IPS-NIHi11 (cell line): ENCODE measurements at places on chromosomes 5 and 9.
A peak's percentile ranks its signal among the peaks of the same experiment; 100 is the strongest.

DNA sequence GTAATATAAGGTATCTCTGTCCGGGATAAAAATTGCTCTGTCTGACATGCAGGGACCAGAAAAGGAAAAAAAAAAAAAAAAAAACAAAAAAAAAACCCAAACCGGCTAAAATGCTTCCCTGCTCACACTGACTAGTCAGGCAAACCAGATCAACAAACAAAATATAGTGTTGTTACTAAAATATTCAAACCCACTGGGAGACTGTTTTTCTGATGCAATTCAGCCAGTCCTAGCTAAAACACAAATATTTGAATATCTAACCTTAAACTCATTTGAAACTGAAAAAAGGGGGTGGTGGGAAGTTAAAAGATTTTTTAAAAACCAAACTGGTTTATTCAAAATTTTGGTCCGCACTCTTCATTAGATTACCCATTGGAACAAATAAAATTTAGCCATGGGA lies 61.0 kb downstream of the APBA1 start:
- DNase-seq, result no peak

- DNase-seq, result no peak
Observed at GRCh38 chr5:80215523-80215922, 40.3 kb downstream of the SERINC5 start.

DNA sequence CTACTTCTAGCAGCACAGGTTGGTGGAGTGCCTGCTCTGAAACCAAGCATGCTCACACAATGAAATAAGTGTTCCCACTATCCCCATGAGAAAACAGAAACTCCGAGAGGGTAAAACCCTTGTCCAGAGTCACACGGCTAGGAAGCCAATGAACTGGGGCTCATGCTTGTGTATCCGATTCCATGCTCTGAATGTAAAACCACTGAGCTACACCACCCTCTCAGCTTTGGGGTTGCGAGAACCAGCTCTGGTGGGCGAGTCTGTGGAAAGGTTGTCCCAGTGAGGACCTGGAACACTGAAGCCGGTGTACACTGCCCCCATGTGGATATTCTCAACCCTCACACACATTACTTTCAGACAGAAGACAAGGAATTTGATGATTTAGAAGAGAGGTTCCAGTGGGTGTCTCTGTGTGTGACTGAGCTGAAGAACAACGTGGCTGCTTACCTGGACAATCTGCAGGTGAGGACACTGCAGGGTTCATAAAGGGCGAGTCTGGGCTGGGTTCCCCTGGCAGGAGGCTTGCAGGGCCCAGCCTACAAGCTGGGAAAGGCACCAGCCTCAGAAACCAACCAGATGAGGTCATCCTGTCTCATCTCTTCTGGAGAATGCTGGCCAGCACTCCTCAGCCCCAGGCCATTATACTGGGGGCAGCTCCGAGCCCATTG lies 37.4 kb downstream of the ARHGEF37 start:
- peak; percentile 74 for DNase-seq

DNA sequence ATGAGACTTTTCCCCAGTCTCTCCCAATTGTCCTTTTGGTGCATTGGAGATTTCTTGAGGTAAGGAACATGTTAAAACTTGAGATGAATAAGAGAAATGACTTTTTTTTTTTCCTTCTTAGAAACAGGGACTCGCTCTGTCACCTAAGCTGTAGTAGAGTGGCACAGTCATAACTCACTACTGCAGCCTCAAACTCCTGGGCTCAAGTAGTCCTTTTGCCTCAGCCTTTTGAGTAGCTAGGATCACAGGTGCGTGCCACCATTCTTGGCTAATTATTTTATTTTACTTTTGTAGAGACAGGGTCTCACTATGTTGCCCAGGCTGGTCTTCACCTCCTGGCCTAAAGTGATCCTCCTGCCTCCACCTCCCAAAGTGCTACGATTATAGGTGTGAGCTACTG lies 25.9 kb downstream of the CDC42SE2 start:
- DNase-seq, result no peak

DNA sequence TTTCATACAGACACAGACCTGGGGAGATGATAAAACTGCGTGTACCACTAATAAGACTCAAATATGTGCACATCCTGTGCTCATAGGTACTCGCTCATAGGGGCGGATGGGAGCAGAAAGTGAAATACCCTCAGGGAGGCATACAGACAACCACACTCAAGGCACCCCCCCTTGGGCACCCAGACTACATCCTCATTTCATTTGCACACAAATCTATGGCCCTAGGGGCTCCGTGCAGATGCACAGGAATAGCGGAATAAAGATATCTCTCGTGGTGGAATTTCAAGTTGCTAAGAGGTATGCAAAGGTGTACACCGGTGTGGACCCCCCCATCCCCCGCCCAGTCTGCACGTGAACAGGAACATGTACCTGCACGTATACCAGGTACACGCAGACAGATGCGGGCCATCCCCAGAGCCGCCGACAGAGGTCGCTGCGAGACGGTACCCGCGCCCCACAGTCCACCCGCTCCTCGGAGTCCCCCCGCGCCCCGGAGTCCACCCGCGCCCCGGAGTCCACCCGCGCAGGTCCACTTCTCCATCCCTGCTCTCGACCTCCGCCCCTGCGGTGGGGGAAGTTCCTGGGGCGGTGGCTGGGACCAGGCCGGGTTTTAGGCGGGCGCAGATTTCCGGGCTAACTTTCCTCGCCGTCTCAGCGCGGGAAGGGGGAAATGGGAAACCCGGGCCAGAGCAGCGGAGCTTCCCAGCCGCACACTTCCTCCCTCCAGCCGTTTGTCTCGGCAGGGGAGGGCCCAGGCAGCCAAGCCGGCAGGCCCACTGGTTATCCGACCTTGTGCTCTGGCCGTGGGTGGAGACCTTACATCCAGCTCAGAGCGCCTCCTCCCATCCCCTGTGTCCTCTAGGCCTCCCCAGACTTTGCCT lies 1.0 kb upstream of the IL12B start:
- DNase-seq, result peak; percentile 86

GRCh38 chr5:147410496-147411358 lies 99.1 kb downstream of the DPYSL3 start:
- no peak for DNase-seq

DNA sequence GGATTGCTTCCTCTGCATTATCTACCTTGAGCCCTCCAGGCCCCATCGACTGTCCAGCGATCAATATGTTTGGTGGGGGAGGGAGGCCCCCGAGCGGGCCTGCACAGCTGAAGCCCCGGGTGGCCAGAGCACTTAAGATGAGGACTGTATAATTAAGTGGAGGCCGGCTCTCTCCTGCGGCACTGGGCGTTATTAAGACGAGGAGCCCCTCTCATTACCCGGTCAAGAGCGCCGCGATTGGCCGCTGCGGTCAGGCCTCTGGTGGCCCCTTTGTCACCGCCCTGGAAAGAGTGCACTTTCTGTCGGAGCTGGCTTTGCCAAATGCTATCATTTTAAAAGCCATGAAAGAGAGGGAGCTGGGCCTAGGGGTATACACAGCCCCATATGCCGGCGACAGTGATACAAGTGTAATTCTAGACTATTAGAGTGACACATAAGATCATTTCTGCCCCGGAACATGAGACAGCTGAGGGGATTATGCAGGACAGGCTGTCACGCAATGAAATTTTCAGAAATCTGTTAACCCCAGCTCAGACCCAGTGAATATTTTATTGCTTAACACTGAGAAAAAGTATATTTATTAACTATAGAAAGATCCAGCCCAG lies 106.3 kb upstream of the IRX1 start:
- DNase-seq, result no peak

GRCh38 chr9:1236061-1236460 lies 185.9 kb downstream of the DMRT2 start:
- no peak for DNase-seq

DNA sequence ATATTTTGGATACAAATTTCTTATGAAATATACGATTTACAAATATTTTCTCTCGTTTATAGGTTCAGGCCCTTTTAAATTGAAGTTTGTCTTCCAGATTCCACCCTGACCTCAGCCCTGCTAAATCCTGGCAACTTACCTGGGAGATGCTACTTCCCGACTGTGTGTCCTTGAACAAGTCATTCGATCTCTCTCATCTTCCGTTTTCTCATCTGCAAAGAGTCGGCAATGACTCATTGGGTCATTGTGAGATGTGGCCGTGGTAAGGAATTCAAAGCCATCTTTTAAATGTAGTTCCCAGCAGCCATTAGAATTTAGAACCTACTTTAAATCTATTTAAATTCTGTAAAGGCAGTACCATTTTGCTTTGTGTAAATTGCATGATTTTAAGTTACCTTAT lies 72.5 kb downstream of the LHX2 start:
- DNase-seq, result no peak

GRCh38 chr5:29795096-29795652 lies 1398.3 kb upstream of the CDH6 start:
- DNase-seq, result no peak
